Right lung (tissue), 10 donors: ENCODE measurements at places on chromosomes 1 and 21.

- no peak for DNase-seq
Observed at GRCh38 chr1:30899577-30900389, 8.8 kb downstream of the SDC3 start.

- no peak for DNase-seq
Observed at GRCh38 chr21:46604975-46605766, at the start of gene S100B. Gene S100B, minus strand, starts transcription at chr21:46605082. Its CDS starts 2,667 bp downstream, at chr21:46602415.

DNA sequence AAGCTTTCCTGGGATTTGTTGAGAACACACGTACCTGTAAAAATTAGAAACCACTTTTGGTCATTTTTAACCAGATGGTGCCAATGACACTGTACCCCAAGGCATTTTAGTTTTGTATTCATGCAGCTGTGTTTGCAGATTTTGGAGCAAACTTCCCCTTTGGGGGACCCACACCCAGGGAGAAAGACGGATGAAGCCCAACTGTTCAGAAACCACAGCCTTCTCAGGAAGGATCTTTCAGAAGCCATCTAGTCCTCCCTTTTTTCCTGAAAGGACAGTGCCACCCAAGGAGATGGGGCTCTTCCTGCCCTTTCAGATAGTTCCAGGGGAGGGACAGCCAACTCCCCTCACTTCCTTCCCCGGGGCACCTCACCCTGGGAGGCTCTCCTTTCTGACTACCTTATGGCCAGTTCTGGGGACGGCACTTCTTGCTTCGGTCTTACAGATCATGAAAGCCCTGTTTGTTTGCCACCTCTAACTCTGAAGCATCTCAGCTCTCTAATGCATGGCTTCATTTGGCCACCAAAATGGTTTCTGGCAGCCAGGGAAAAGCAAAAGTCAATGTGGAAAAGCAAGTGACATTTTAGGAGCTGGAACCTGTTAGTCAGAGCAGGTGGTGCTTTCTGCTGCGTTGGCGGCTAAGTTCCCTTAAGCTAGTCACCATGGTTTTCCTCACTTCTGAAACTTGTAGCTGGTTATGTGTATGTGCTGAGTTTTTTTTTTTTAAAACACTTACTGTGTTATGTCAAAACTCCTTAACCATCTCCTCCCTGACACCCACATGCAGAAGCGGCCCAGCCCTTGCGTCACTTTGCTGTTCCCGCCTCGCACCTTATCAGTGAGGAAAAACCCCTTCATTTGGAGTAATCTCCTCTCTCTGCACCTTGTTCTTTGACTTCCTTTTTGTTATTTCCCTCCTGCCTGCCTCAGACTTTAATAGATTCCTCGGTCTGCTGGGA lies 10.1 kb downstream of the TMCC2 start:
- no peak for DNase-seq

- no peak for DNase-seq
Observed at GRCh38 chr1:110879758-110880606, 7.0 kb downstream of the CD53 start.

GRCh38 chr1:92577261-92577895 lies 90.7 kb upstream of the GFI1 start:
- DNase-seq = no peak

DNA sequence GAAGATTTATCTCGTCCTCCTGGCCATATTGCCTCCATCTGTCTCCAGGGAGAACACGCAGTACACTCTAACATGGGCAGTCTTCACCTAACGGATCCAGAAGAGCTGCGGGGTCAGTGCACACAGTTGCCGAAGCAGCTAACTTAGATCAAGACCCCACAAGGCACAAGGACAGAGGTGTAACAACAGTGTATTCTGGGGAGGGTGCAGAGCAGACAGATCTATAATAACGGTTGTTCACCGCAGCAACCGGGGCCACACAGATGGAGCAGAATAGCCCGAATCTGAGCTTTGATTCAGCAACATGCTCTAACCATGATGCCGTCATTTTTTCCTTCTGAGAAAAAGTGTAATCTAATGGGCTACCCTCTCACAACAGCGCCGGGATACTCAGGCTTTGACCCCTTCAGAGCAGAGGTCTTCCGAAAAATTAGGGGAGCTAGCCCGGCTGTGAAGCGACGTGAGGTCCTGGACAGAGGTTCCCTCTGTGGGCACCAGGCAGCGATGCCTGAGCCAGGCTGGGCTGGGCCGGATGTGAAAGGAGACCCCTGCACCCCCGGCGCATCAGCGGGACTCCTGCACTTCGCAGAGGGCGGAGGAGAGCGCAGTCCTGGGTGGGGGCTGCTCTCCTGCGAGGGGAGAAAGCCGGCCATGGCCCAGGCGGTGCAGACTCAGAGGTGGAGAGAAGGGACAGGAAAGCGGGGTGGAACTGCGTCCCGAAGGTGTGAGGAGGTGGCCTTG lies 57.5 kb downstream of the BCL9 start:
- peak; percentile 68 for DNase-seq

DNA sequence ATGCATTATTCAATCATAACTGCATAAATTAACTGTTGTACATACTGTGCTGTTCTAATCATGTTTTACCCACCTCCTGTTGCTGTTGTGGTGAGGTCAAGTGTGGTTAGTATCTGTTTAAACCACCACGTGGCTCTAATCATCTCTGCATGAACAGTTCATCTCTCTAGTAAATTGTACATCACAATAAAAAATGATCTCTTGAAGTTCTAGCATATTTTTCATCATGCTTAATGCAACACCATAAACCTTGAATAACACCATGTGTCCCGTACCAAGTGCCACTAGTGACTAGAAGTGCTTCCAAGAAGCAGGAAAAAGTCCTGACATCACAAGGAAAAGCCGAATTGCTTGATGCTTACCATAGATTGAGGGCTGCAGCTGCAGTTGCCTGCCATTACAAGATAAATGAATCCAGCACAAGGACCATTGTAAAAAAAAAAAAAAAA lies 51.7 kb downstream of the SNRPE start:
- no peak for DNase-seq

GRCh38 chr21:31360717-31361116 lies 16.7 kb upstream of the TIAM1 start:
- no peak for DNase-seq

DNA sequence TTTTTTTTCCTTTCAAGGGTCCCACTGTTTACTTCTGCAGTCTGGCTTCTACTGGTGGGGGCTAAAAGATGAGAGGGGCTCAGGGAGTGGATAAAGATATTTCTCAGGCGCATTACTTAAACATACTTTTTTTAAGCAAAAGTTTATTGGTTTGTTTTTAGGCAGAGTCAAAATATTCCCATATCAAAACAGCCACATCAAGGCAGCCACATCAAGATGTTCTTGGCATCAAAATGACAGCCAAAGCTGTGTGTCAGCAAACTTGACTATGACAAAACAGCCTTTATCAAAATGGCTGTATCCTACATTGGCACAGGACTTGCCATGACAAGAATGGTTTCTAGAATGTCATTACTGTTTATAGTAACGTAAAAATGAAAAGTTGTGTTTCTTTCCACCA lies 22.1 kb upstream of the RASAL2 start:
- no peak for DNase-seq

DNA sequence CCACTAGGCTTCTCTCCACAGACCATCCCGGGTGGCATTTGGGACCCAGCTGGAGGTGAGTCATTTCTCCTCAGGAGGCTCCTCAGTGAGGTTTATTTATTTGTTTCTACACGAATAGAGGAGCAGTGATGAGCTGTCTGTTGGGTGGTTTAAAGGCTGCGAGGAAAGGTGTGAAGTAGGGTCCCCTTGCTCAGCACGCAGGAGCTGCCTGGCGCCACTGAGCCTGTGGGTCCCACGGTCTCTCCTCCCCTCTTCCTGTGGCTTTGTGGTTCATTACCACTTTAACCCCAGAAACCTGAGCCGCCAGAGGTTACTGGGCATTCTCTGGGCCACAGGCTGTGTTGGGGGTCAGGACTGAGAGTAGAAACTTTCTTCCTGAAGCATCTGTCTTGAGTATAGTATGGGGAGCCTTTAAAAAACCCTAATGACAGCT lies 39.9 kb downstream of the IL6R start:
- no peak for DNase-seq

- DNase-seq = no peak
Observed at GRCh38 chr1:169894424-169895145, 889 bp upstream of the SCYL3 start.

- no peak for DNase-seq
Observed at GRCh38 chr1:4210043-4210442, 310.0 kb upstream of the C1orf174 start.

DNA sequence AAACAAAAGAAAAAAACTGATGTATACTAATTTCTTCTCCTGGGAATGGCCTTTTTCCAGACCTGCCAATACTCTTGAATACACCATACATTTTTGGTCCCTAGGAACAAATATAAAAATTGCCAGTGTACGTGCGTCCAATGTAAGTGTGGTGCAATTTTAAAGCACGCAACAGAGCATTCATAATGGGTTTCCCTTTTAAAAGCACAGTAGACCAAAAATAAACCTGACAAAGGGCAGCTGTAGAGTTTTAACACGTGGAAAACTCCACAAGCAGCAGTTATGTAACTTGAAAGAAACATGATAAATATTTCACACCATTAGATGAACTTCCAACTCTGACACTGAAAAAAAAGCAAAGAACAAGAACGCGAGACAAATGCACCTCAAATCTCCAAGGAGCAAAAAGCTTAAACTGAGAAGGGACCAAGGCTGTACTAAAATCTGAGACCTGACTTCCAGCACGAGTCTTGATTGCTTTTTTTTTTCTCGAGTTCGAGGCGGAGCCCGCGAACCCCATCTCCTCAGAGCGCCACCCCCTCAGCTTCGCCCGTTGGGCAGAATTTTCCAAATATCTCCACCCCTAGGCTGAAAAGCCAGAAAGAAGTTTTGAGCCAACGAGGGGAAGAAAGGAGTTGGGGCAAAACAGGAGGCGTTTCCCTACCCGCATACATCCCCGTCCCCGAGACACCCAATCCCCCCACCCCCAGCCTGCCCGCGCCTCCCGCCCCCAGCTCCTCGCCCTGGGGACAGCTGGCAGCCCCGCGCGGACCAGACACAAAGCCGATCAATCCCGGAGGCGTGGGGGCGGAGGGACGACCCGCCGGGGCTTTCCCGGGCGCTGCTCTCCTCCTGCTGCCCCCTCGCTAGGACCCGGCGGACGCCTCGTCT lies at the start of gene JAM2:
TSS of gene JAM2 (plus strand) at position 599 of the 891 bp plus-strand sequence. CDS start 564 bp downstream, outside the sequence.
- peak; percentile 47 for DNase-seq

DNA sequence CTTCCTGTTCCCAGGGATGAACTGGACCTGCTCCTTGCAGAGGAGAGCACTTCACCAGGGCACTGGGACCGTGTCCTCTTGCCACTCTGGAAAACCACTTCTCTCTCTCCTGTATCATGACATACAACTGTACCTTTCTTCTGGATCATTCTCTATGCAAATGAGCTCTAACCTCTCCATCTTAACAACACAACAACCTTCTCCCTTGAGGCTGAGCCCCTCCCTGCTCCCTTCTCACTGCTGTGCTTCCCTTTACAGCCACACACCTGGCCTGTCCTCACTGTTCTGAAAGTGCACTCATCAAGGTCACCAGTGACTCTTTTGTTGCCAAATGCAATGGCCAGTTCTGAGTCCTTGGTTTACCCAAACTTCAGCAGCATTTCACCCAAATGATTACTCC lies 54.5 kb upstream of the MRPS6 start:
- no peak for DNase-seq

DNA sequence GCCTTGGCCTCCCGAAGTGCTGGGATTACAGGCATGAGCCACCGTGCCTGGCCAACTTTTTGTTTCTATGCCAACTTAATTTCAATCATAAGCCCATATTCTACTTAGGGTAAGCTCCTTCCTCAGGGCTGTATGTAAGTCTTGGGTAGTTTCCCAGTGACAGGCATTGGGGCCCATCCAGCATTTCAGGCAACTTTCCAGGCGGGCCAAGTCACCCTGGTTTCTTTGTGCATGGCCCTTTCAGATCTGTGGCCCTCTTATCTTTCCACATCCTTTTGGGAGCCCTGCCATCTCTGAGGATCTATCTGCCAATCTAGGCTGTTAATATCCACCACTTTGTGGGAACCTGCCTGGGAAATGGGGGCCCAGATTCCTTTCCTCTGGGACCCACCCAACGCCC lies 58.7 kb downstream of the TNN start:
- no peak for DNase-seq
